ENCODE measurements at places on chromosomes 2 and 18.

- DNase-seq = no peak
Measured at GRCh38 chr2:205511641-205512040, 170.7 kb upstream of the NRP2 start.

DNA sequence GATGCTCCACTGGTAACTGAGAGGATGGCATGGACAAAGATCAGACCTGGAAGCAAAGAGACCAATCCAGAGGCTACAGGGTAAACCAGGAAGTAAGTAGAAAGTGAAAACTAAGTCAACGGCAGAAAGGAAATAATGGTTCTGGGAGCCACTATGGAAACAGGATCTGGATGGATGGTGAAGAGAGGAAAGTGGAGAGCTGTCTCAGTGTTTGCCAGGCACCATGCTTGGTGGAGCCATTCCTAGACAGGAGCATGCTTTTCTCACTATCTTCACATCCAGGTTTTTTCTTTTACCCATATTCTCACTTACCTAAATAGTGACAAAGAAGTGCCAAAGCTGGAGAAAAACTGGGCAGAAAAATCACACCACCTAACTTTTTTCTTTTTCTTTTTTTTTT, 22.2 kb downstream of the ZNF521 start:
- no peak for DNase-seq

DNA sequence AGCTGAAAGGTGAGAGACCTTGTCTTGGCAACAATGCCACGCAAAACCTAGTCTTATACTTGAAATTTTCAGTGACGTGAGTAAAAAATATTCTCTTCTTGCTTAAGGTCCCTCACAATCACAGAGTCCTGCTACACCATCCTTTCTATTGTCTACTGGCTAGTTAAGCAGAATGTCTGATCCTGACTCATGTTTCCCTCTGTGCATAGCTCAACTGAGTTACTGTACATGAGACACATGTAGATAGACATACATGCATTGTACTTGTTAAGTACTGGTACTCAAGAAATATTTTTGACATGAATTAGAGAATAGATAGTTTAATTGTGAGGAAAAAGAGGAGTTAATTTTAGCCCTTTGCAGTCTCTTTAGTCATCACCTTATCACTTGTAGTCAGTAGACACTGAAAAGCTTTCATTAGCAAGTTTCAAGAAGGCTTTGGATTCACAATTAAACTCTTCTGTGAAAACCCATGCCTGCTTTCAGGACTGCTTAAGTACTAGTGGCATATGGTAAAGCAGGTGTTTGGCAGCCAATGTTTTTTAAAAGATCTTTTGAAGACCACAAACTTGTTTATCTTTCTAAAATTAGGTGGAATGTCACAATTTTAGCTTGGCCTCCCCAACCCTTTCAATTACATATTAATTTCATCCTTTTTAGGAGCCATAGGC, 158.7 kb upstream of the CCDC150 start:
- no peak for DNase-seq

GRCh38 chr18:49076654-49077166, 125.9 kb upstream of the SMAD7 start:
- DNase-seq = no peak

GRCh38 chr2:122194546-122194945, 439.1 kb downstream of the TSN start:
- DNase-seq = no peak

DNA sequence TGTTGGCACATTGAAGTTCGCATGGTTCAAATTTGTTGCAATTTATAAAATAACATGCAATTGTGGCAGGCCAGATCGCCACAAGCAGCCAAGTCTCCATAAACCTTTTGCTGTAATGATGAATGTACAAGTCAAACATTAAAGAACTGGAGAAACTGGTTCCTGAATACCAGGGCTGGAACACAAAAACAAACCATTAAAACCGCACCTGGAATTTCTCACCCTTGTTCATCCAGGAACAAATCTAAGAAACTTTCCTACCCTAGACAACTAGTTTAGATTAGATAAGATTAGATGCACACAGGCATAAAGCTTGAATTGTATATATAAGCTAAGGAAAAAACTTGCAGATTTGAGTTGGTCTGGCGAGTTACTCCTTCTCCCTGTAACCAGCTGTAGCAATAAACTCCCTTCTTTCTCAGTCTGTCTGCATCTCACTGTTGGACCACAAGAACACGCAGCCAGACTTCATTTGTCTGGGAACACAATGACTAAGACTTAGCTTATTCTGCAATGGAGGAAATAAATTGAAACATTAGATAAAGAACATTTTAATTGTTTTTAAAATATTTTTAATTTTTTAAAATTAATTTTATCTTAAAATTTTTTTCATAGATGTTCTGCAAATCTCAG, 1835.5 kb upstream of the LRRTM1 start:
- no peak for DNase-seq

- no peak for DNase-seq
Measured at GRCh38 chr2:31251851-31252250, 17.9 kb downstream of the EHD3 start.

DNA sequence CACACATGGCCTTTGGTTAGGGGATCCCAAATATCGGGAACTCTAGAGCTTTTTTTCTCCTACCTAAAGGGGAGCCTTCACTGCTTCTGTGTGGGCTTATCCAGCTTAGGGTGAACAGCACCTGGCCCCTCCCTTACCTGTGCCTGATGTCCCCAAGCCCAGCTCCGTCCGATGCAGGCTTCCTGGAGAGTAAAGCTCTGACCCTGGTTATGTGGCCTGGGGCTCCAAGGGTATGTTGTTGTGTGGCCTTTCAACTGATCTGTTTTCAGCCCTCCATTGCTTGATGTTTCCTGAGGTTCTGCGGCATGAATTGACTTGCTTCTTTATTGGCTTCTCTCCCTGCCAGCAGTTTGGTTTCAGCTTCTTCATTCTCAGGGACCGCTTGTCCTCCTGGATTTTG, 66.0 kb downstream of the RAB31 start:
- DNase-seq = no peak

DNA sequence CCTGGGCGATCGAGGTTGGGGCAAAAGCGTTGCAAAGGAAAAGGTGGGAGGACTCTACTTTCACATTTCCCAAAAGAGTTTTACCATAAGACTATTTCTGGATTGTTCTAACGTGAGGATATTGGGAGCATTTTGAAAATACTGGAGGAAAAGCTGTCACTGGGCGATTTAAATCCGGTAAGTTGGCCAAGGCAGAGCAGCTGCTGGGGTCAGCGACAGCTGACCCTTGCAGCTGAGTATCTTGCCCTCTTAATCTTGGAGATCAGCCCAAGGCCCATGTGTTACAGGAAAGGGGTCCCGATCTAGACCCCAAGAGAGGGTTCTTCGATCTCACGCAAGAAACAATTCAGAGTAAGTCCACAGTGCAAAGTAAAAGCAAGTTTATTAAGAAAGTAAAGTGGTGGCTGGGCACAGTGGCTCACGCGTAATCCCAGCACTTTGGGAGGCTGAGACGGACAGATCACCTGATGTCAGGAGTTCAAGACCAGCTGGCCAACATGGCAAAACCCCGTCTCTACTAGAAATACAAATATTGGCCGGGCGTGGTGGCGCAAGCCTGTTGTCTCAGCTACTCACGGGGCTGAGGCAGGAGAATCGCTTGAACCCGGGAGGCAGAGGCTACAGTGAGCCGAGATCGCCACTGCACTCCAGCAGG, 964 bp upstream of the ST3GAL5 start:
- DNase-seq = no peak
